Stimulated activated CD4-positive, alpha-beta T cell treated with anti-CD3 and anti-CD28 coated beads, Interleukin-1b, Interleukin-23, amount 100 ng/mL, for 24 hours (primary cell): ENCODE measurements at places on chromosomes 16 and 17.

DNA sequence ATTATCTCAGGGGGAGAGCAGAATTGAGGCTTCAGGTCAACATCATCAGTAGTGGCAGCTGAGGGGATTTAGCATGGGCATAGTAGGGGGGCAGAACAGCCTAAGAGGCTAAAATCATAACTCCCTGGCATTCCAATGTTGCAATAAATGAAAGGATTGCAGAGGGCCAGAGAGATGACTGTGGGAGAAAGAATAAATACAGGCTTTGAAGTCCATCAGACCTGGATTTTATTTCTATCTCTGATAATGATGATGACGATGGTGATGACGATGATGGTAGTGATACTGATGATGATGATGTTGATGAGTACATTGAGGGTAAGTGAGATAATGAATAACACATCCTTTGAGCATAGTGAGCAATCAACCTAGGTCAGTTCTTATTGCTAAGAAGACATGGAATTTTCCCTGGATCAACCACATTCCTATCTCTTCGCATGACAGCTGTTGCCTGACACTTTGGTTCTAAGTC lies 107.4 kb upstream of the CDH11 start:
- no peak for DNase-seq

DNA sequence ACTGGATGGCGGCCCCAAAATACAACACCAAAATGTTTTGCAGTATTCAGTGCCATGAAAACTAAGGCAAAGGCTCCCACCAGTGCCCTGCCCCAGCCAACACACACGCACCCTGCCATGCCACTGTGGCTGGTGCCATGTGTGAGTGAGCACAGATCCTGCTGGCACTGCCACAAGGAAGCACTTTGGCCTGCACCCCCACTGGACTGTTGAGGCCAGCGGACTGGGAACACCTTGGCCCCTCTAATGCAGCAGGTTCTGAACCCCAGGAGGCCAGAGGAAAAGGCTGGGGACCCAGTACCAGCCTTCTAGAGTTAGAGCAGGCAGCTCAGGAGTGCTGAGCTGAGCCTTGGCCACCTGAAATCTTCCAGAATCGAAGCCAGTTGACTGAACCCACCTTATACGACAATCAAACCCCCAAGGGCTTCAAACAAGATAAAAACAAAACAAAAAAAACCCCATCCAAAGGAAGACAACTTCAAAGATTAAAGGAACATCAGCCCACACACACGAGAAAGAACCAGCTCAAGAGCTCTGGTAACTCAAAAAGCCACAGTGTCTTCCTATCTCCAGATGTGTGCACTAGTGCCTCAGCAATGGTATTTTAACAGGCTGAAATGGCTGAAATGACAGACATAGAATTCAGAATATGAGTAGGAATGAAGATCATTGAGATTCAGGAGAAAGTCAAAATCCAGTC lies 21.5 kb downstream of the NLRP1 start:
- no peak for DNase-seq

DNA sequence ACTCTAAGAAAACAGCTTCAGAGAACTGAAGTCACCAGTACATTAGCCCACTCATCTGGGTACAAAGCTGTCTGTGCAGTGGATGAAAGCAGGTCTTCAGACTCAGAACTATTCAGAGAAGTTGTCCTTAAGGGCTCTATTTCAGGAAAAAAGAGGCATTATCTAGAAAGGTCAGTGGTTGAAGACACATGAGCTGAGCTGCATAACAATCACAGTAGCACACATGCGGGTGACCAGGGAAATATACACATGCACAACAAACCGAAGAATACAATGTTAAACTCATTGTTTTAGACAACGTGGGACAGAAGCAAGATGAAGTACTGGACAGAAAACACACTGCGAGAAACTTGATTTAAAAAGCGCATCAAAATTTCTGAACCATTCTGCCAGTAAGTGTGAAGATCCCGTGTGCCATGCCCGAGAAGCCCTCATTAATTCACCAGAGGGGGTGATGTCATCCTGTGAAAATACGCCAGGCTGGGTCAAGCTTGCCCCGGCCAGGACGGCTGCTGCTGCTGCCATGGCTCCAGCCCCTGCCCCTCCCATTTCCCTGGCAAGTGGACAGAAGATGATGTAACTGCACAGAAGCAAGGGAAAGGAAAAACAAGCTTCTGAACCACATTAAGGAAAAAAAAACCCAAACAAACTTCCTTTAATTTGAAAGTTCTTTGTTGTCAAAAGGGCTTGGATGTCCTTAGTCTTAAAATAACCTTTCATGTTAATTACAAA lies 10.1 kb downstream of the DYNC1LI2 start:
- DNase-seq: no peak

- no peak for DNase-seq
These were observed 204.8 kb downstream of the FTO start for GRCh38 chr16:53908731-53909130.

DNA sequence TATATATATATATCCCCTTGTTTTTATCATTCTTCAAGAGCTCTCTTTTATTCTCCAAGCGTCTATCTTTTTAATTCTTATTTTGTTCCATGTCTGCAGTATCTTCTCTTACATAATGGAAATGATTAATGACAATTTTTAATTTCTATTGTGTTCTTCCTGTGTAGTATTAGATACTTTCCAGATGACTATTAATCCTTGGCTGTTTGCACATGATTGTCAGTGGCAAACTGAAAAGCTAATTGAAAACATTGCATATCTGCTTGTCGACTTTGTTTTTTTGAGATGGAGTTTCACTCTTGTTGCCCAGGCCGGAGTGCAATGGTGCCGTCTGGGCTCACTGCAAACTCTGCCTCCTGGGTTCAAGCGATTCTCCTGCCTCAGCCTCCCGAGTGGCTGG lies 124.7 kb downstream of the BCAS3 start:
- no peak for DNase-seq

GRCh38 chr16:15817446-15817845 lies 39.4 kb downstream of the MYH11 start:
- DNase-seq: no peak

DNA sequence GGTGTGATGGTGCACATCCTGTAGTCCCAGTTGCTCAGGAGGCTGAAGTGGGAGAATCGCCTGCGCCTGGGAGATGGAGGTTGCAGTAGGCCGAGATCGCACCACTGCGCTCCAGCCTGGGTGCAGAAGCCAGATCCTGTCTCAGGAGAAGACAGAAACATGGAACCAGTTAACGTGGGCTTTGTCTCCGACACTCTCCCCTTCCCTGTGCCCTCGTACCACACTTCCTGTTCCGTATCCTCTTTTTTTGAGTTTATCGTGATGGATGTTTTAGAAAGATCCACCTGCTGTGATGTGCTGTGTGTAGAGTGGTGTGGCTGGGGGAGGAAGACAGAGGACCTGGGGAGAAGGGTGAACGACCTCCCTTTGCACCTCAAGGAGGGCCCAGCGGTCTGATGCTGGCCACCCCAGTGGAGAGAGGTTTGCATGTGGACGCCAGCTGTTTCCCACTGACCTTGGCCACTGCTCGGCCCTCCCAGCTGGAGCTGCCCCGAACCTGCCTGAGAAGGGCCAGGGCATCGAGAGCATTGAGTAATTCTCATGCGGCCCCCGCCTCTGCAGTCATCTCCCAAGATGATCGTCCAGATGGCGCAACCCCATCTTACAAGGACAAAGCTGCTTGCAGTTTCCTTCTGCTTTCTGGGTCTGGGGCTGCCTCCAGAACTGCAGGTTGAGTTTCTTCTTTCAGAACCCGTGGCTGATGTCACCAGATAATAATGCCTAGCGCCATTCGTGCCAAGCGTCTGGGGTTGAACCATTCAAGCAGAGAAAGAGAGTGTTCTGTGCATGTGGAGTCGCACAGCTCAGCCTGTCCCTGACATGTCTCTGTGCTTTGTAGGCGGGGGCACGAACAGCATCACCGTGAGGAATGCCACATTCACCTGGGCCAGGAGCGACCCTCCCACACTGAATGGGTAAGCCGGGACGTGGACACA lies 126.3 kb downstream of the ABCC1 start:
- no peak for DNase-seq

GRCh38 chr17:45086865-45087503 lies 25.9 kb downstream of the NMT1 start:
- DNase-seq: no peak

DNA sequence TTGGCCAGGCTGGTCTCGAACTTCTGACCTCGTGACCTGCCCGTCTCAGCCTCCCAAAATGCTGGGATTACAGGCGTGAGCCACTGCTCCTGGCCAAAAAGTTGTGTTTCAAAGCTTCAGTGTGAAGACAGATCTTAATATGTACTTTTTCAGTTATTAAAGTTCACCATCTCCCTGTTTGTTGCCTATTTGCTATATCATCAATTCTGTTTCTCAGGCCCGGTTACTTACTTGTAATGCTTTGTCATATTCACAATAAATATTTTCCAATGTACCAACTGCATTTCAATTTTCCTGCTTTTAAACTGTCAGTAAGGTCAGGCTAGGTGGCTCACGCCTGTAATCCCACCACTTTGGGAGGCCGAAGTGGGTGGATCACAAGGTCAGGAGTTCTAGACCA lies 22.5 kb downstream of the FANCA start:
- no peak for DNase-seq

- no peak for DNase-seq
These were observed at the start of gene MYH8 for GRCh38 chr17:10421900-10422542. MYH8 (minus strand) TSS chr17:10421950; CDS start chr17:10420227, 1,723 bp downstream.

DNA sequence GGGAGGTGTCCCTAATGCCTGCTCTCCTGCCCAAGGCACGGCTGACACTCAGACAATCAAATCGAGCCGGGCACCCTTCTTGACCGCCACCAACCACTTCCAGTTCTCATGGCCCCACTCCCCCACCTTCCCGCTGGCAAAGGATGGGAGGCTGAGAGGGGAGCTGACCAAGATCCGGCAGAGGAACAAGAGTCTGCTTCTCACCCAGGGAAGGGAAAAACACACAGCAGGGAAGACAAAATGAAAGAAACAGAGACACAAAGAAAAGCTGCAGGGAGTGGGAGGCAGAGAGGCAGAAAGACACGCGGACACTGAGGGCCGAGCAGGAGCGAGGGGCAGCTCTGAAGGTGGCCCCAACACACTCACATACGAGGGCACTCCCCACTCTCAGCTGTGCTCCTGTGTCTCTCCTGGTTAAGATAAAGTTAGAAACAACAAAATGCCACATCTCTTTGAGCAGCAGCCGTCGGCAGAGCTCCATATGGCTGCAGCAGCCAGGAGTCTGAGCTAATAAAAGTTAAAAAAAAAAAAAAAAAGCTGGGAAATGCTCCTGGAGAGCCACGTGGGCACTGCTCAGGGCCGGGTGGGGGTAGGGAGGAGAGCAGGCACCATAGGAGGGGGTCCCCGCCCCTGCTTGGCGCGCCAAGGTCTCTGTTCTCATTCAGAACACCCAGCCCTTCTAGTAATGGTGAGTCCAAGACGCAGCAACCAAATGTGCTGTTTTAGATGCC lies 7.4 kb downstream of the LRRC75A start:
- no peak for DNase-seq

DNA sequence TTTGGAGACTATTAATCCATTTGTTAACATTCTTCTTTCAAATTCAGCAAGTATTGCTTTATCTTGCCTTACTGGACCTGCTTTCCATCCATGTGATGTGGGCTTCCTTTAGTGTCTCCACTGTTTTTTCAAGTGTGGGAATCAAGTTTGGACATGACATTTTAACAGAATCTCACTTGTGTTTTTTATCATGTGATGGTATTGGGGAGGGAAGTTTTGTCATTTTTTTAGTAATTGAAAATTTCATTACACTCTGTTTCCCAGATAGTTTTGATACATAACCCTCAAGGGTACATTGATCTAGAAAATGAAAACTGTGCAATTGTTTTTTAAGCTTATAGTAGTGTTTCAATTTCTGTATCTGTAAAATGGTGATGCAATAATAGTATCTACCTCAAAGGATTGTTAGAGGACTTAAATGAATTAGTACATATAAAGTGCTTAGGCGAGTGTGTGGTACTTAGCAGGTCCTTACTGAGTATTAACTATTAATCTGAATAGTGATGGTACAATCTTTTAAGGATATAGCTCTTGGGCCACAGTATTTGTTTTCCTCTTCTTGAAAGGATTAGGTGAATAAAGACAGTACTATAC lies 27.3 kb downstream of the AATF start:
- no peak for DNase-seq

DNA sequence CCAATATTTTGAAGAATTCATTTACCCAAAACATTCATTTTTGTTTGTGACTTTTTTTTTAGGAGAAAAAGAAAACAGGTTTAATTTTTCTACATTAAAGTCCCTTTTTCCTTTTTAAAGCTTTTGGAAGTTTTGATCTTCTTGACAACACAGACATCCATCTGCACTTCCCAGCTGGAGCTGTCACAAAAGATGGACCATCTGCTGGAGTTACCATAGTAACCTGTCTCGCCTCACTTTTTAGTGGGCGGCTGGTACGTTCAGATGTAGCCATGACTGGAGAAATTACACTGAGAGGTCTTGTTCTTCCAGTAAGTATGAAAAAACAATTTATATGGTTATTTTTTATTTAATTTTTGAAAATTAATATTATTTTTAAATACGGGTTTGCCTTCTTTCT lies 37.2 kb downstream of the SIAH1 start:
- DNase-seq: no peak

GRCh38 chr16:57611181-57611580 lies 17.2 kb upstream of the ADGRG1 start:
- DNase-seq: no peak

- DNase-seq: no peak
These were observed 17.0 kb downstream of the TNS4 start for GRCh38 chr17:40484285-40484972.

DNA sequence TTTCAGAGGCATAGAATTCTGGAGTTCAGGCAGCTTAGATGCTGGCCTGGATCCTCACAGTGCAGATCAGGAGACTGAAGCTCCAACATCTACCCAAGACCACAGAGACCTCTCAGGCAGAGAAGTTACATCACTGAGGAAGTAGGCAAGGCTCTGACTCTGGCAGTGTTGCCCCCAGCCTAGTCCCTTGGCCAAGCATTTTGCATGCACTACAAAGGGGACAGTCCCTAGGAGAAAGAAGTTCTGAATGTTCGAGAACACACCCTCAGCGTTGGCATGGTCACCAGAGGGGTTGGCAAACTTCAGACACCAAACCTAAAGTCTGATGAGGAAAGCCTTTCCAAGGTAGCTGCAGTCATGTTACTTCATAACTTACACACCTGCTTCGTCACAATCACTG lies 2.5 kb downstream of the RANBP10 start:
- no peak for DNase-seq

DNA sequence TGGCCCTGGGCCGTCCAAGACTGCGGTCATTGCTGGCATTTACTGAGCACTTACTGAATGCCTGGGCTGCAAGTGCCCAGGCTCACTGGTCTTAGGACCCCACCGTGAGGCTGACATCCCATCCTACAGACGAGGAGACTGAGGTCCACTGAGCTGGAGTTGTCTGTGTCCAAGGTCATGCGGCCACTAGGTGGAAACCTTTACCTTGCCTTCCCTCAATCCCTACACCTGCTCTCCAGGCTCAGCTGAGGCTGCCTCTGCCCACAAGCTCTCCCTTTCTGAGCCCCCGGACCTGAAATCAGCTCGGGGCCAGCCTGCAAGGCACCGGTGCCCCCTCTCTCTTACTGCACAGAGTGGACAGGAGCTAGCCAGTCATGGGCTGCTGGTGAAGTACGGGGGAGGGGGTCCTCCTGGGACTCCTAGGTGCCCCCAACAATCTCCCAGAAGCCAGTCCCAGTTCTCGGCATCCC lies 1.5 kb downstream of the CASKIN1 start:
- no peak for DNase-seq
